Fibroblast of skin of left quadriceps (primary cell): ENCODE measurements at places on chromosomes 2 and 18.

DNA sequence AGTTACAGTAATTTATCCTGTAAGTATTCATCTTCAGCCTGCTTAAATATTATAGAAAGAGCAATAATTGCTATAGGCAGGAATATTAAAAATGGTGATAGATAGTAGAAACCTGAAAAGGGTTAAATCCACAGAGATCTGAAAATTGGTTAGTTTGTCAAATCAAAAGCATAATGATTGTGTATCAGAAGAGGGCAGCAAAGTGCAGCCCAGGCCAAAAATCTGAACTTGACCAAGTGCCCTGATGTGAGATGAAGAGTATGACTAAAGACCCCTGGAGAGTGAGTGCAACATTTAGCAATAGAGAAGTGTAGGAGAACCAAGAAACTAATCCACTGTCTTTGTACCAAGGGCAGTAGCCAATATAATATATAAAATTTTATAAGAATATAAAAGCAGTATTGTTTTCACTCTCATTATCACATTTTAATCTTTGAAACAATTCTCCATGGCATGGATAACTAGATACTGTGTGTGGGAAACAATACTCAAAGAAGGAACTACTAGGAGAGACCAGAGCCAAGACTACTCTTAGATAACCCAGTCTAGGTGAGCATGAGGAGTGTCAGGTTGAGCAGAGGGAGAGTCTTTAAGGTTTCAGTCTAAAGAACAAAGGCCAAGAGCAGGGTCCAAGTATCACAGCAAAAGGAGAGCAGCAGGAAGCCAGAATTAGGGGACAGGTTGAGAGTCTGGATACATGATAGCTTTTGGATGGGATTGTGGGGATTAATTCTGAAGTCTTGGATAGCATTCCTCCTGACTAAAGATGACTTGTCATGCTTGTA is 148.7 kb downstream of the CALCRL start:
- DNase-seq: peak; percentile 7

- no peak for DNase-seq
Measured at GRCh38 chr2:60554074-60554645, 706 bp upstream of the BCL11A start.

DNA sequence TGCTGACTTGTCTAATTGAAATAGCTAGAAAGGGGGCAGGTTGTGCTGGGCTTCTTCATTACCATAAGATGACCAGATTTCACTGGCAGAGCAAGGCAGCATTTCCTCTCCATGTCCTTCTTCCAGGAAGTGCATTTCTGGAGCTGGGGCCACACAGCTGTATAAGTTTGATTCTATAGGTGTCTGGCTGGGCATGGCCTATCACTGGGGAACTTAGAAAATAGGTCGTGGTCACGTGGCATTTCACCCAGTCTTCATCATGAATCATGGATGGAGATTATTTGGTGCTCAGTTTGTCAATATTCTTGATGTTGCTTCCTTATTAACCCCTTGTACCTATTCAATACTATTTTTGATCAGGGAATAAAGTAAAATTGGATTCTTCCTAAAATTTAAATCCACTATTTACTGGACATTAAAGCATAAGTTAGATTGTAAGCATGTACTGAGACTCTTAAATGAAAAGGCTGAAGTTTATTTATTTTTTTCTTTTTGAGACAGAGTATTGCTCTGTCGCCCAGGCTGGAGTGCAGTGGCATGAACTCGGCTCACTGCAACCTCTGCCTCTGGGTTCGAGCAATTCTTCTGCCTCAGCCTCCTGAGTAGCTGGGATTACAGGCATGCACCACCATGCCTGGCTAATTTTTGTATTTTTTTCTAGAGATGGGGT is 49.5 kb upstream of the TMEM87B start:
- DNase-seq: no peak

GRCh38 chr2:111194835-111195621 is 74.3 kb downstream of the BCL2L11 start:
- no peak for DNase-seq

DNA sequence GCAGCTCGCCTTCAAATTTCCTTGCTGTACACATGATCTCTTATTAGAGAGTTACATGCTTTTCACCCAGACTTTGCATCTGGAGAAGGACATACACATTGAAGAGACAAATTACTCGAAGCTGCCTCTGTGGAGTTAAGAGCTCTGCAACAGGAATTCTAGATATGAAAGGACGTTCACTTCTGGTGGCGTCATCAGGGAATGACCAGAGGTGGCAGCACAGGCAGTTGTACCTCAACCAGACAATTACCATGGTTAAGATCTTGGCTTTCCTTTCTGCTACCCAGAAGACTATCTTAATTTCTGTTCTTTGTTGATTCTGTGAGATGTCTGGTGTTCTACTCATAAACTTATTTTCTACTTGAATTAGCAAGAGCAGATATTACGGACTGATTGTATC is 39.1 kb upstream of the MC4R start:
- DNase-seq: no peak

DNA sequence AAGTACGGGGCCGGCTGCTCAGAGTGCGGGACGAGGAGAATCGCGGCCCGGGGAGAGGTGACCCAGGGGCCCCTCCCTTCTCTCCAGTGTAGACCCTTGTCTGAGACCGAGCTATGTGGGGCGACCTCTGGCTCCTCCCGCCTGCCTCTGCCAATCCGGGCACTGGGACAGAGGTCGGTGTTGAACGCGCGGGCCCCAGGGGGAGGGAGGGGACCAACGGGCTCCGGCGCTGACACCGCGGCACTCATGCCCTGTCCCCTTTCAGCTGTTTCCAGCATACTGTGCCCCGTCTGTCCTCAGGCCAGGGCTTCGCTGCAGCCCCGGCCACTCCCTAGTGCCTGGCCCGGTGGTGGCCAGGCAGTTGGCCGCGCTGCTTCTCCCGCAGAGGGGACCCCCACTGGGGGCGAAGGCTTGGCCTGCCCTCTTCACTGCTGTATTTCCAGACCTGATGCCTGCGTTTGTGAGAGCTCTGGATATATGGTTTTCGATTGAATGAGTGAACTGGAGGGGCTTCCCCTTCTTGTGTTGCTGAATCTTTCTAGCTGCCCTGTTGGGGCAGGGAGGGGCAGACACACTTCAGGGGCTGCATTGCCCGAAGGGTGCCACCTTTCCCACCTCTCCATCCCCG is 809 bp downstream of the DBI start:
- DNase-seq: no peak
